ENCODE measurements at places on chromosomes 2 and 18. TPM values are rescaled to one million over a fixed set of nuclear protein-coding genes. Genes with fewer than 3 reads are reported as not detected.

The TEX44 gene
- not detected for total RNA-seq

DNA sequence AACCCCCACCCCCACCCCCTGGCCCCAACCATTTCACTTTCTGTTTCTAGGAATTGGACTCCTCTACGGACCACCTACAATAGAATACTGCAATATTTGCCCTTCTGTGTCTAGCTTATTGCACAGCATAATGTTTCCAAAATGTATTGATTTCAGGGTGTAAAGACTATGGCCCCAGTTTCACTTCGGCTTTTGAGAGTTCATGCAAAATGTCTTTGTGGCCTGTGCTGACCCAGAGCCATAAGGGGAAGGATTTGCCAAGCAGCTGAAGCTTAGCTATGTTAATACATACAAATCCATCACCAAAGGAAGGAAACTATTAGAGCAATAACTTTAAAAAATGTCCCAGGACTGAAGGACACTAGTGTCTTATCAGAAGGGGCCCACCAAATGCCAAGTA, 11.2 kb upstream of the ATP9B start:
- DNase-seq: no peak

The C2orf15 gene
- 1.3 TPM for total RNA-seq

The CCDC85A gene
- total RNA-seq: 7.8 TPM

DNA sequence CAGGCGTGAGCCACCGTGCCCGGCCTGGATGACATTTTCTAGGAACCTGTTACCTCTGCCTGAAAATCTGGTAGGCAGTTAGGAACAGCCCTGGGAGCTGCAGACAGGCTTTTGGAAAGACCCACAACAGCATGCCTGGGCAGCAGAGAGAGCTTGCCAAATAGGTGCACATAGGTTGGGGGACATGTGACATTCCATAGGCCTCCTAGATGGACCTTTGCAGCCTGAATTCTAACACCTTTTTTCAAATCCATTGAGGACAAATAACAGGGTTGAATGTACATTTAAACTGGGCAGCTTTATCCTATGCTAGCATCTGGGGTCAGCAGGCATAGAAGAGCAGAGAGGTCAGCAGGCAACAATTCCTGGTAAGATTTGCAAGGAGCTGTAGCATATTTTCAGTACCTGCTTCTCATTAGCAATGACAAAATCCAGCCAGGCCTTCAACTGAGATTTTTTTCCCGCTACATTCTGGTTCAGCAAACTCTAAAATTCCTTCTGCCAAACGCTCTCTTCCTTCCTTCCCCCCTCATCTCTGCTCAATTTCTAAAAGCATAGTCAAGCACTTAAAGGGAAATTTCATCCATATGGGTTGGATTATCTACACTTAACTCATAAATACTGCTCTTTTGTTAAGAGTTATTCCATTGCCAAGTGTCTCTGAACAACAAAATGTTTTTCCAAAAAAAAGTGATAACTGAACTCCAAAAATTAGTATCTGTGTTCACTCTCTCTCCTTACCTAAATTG, 75.2 kb downstream of the SOWAHC start:
- DNase-seq: no peak

- DNase-seq: no peak
Measured at GRCh38 chr2:210558708-210559107, 2.3 kb downstream of the CPS1 start.

DNA sequence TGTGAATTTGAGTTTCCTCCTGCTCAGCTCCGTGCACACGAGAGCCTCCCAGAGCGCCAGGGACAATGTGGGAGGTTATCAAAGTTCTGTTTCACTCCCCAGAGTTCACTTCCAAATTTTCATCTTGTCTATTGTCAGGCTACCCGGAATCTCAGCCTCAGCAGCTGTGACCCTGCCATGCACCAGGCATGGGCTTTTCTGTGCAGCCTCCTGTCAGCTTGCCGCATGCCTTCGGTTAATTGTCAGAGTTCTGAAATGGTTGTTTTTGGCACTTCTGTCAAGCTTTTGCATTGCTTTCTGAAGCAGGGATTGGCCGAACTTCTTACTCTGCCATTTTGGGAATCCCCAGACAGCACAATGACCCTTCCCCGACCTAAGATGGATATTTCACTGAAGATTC, 60.4 kb downstream of the SH3YL1 start:
- DNase-seq: no peak

The TUBB8B gene
- total RNA-seq: not detected

- no peak for DNase-seq
Measured at GRCh38 chr2:159715451-159715850, 3.1 kb downstream of the MARCHF7 start.

GRCh38 chr2:220779931-220780330, 792.2 kb downstream of the EPHA4 start:
- DNase-seq: no peak

DNA sequence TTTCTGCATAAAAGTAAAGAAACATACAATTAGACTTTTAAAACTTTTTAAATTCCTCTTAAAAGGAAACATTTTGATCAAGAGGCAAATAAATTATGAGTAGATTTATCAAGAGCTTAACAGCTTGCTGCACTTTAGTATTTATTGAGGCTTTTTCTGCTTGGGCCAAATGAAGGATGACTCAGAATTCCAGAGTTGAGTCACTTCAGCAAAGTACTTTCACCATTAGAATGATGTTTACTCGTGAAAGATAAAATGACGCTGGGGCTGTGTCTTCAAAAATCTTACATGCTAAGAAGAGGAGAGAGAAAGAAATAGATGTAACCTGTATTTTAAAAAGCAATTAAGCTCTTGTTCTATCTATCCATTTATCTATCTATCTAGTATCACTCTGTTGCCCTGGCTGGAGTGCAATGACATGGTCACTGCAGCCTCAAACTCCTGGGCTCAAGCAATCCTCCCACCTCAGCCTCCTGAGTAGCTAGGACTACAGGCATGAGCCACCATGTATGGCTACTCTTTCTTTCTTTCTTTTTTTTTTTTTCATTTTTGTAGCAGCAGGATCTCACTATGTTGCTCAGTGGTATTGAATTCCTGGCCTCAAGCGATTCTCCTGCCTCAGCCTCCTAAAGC, 75.3 kb upstream of the RIOK3 start:
- no peak for DNase-seq

The ASB18 gene
- not detected for total RNA-seq

The GCKR gene
- total RNA-seq: 0.56 TPM

GRCh38 chr2:195695002-195695631, 38.1 kb downstream of the SLC39A10 start:
- no peak for DNase-seq

DNA sequence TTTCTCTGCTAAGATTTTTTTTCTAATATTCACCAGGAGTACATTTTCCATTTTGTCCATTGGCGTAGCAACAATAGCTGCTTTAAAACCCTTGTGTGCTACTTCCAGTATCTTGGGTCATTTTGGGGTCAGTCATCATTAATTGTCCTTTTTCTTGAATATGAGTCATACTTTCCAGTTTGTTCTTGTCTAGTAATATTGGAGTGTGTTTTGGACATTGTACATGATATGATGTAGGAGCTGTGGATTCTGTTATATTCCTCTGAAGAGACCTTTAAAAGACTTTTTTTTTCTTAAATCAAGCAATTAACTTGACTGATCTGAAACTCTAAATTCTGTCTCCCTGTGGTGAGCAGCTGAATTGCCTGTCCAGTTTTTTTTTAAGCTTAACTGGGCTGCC, 40.8 kb downstream of the AGPS start:
- no peak for DNase-seq

DNA sequence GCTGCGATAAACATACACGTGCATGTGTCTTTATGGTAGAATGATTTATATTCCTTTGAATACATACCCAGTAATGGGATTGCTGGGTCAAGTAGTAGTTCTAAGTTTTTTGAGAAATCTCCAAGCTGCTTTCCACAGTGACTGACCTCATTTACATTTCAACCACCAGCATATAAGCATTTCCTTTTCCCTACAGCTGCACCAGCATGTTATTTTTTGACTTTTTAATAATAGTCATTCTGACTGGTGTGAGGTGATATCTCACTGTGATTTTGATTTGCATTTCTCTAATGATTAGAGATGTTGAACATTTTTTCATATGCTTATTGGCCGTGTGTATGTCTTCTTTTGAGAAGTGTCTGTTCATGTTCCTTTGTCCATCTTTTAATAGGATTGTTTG, 22.8 kb downstream of the GALNT1 start:
- DNase-seq: no peak

DNA sequence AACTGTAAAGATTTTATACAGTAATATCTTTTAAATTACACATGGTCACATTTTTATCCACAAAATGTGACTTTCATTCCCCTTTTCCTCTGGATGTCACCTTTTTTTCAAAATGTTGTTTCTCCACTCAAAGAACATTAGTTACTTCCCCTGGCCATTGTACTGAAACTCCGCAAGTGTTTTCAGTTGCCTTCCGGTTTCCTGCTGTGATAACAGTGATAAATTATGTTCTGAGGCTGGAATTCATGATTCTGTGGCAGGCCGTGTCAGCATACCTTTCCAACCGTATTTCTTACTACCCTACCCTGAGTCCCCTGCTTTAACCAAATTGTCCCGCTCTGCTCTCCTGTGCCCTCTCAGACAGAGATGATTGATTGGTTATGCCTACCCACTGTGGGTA, 53.5 kb downstream of the MGAT5 start:
- no peak for DNase-seq

The SCN7A gene
- 11.0 TPM for total RNA-seq

GRCh38 chr18:80188643-80189530, 58.4 kb downstream of the PARD6G start:
- DNase-seq: no peak

GRCh38 chr18:1133541-1133940, 228.9 kb downstream of the ADCYAP1 start:
- DNase-seq: no peak

DNA sequence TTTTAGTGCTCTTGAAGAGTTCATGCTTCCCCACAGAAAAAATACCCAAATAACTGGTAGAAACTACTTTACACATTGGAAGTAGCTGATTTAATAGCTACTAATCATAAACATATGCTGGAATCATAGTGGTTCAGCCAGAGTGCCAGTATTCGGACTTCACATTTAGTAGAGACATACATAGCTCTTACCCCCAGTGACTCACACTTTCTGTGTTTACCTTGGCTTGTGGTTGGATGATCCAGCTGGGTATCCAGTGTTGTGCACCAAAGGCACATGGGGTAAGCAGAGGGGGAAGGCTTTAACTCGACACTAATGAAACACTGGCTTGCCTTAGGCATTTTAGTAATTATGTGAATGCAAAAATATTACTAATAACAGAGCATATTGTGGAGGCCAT, 18.1 kb downstream of the ARHGAP28 start:
- DNase-seq: no peak

The GPD2 gene
- total RNA-seq: 62.9 TPM

The DSG4 gene
- 0.63 TPM for total RNA-seq

The TRIM43 gene
- not detected for total RNA-seq
